Astrocyte of the spinal cord (primary cell): ENCODE measurements at places on chromosomes 12 and 14.
A peak's percentile ranks its signal among the peaks of the same experiment; 100 is the strongest.

- peak; percentile 54 for DNase-seq
Measured at GRCh38 chr14:96042248-96042930, 3.2 kb downstream of the C14orf132 start.

GRCh38 chr14:106631879-106632278, 1105.5 kb downstream of the TMEM121 start:
- DNase-seq, result no peak

- no peak for DNase-seq
Measured at GRCh38 chr14:77625360-77625759, 8.9 kb upstream of the SPTLC2 start.

DNA sequence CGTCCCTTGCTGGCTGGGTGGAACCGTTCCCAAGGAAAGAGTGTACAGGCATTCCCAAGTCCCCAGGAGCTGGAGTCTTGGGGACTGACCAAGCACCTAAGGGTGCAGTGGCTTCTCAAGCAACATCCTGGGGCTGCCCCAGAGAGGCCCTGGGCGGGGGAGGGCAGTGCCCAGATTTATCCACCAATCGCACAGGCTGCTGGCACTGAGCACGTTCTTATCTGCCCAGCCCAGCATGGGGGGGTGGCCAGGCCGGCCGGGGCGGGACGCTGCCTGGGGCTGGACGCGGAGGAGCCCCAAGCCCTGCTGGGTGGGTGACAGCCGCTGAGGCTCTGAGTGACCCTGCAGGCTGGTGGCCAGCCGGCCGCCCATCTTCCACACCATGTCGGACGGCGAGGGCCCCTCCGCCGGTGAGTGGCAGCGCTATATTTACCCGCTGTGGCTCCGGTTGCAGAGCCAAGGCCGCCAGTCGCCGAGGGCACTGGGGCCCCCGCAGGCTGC, 53.4 kb downstream of the CYP46A1 start:
- DNase-seq, result no peak

DNA sequence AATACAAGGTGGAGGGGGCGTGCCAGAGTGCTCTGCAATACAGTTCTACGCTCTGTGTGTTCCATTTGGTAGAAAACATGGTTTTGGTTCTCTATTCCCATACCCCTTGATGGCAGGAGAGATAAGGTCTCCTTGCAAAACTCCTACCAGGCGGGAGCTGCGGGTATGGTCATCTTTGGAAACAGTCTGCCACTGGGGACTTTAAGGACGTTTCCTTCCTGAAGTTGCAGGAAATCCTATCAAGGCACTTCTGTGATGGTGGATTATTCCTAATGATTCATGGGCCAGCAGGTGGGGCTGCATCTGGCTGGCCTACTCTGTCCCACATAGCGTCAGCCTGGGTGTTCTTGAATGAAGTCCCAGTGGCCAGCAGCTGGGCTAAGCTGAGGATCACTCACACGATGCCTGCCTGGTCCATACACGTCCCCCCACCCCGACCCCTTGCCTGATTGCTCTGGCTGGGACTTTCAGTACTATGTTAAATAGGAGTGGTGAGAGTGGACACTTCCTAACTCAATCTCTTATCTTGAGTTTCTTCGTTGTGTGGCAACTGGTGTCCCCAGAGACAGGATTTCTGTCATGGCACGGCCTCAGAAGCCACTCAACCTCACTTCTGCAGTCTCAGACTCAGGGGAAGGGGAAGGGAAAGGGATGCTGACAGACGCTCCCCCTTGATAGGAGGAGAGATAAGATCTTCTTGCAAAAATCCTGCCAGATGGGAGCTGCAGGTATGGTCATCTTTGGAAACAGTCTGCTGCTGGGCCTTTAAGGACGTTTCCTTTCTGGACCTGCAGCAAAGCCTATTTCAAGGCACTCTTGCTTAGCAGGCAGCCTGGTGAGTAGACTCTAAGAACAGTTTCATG, 61.0 kb upstream of the FKBP4 start:
- no peak for DNase-seq

GRCh38 chr14:56708704-56709103, 101.6 kb downstream of the OTX2 start:
- no peak for DNase-seq

DNA sequence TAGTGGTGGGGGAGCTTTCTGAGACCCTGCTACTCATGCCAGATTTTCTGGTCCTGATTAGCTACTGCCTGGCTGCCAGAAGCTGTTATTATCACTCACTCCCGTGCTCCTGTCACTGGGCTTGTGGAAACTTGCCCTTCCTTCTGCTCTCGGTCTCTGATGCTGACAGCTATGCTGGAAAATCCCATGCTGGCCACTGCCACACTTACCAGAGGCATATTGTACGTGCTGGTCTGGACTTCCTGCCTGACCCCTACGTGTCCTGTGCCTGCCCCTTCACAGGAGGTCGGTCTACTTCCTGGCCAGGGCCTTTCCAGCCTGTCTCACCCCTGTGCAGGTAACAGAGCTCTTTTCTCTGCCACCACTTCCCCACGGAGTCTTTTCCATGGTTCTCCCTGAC, 149.4 kb upstream of the PLEKHG7 start:
- no peak for DNase-seq

DNA sequence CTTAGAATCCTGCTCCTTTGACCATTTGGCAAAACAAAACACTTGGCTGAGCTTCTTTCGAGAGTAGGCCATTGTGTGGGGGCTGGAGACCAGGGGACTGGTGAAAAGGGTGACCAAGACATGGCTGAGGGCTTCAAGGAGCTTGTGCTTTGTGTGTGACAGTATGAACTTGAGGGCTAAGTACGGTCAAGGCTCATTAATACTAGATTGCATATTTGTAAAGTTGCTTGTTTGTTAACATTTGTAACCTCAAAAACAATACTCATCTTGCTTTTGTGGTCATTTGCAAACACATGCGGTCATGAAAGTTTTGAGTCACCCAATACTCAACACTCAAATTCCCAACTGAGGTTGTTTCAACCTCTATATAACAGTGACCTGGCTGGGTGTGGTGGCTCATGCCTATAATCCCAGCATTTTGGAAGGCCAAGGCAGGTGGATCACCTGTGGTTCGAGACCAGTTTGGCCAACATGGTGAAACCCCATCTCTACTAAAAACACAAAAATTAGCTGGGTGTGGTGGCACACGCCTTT, 42.5 kb downstream of the ZFYVE26 start:
- DNase-seq, result no peak

GRCh38 chr12:87320724-87321123, 708.5 kb downstream of the C12orf50 start:
- no peak for DNase-seq

GRCh38 chr14:45610318-45610717, 357.3 kb upstream of the MIS18BP1 start:
- peak; percentile 26 for DNase-seq

GRCh38 chr12:97567619-97568110, 105.1 kb downstream of the RMST start:
- no peak for DNase-seq

GRCh38 chr14:53151523-53152183, 1.5 kb downstream of the DDHD1 start:
- peak; percentile 47 for DNase-seq

DNA sequence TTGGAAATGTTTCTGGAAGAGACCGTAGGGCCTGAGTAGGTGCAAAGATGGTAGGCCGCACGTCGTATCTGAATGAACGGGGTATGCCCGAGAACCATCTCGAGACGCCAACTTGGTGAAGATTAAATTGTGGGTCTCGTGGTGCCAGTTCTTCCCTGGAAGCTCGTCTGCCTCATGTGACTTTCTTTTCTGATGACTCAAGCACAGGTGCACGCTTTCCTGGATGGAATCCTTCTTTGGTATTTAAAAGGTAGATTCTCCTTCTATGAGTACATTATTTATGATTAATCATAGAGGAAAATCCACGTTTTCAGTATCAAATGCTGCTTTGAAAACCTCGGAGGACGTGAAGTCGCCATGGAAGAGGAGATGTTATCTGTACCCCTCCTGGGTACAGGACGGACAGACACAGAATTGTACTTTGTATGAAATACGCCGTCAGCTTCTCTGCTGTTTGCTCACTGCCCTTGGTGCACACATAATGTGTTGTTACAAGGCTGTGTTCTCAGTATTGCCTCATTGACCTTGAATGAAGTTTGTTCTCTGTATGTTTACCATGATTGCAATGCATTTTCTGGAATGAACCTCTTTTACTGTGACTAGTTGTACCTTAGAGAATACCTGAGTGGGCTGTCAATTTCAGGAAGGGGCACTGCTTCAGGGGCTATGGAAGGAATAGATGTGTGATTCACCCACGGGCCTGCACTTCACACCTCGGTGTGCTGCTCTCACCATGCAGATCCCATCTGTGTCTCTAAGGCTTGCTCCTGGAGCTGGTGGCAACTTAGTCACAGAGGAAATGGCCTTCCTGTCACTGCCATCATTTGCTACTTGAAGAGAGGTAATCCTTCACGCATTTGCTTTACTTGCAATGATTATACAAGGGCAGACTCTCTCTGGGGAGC, 137.3 kb upstream of the RTL1 start:
- no peak for DNase-seq
